ENCODE measurements at places on chromosomes 6 and 20.

DNA sequence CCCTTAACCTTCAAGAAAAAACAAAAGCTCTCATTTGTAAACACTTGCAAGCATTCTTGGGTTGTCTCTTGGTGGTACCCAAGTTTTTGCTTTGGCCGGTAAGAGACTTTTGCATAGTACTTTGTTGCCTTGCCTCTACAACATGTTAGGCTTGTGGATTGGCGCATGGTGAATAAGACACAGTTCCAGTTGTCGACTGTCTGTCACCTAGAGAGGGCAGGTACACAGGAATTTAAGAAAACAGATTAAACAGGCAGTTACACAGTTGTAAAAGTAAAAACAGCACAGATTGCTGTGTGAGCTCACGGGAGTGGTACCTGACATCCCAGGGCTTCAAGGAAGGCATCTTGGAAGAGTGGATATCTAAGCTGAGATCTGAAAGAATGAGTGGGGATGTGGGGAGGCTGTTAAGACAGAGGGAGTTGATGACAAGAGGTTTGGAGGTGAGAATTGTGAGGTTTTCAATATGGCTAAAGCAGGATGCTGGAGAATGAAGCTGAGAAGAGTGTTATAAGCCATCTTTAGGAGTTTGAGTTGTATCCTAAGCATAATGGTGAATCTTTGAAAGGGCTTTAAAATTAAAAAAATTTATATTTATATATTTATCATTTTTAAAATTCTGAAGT is 19.2 kb downstream of the UTRN start:
- no peak for DNase-seq

GRCh38 chr6:12800120-12800519 is 83.6 kb downstream of the PHACTR1 start:
- no peak for DNase-seq

DNA sequence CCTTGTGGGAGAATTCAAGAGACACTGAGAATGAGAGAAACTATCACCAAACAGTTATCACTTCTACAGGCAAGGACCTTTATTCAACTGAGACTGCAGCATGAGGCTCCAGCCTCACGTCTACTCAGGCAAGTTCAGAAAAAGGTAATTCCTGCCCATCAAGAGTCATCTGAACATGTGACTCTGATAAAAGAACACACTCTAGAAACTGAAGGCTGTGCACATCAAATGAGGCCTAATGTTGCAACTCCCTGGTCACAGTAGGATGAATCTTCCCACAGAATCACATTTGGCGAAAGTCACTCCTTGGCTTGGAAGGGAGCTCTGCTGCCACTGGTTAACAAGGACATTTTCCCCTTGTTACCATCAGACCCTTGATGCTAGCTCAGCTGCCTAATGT is 71.2 kb upstream of the EMILIN3 start:
- no peak for DNase-seq

- no peak for DNase-seq
These were observed 27.0 kb upstream of the CCN6 start for GRCh38 chr6:112026933-112027332.

- no peak for DNase-seq
These were observed 33.0 kb downstream of the FRMD1 start for GRCh38 chr6:168045706-168046620.

- no peak for DNase-seq
These were observed 374.3 kb downstream of the LMBRD1 start for GRCh38 chr6:69422475-69422874.

DNA sequence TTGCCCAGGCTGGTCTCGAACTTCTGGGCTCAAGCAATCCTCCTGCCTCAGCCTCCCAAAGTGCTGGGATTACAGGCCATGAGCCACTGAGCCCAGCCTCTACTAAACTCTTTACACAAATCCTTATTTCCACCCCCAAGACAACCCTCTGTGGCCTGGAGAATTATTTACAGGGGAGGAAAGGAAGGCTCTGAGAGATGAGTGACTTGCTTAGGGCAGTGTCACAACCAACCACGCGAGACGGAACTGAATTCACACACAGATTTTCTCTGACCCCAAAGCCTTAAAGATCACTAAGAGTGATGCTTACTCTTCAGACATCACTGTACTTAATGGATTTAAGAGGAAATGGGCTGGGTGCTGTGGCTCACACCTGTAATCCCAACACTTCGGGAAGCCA is 86.2 kb downstream of the RIPOR3 start:
- DNase-seq, result no peak

- no peak for DNase-seq
These were observed 37.8 kb downstream of the HCRTR2 start for GRCh38 chr6:55212156-55212555.

- DNase-seq, result no peak
These were observed 133.9 kb downstream of the AGPAT4 start for GRCh38 chr6:161139766-161140553.

GRCh38 chr20:48056218-48056617 is 270.9 kb upstream of the SULF2 start:
- no peak for DNase-seq

GRCh38 chr20:24658920-24659660 is 189.7 kb downstream of the SYNDIG1 start:
- no peak for DNase-seq

GRCh38 chr6:116393430-116393829 is 22.7 kb downstream of the DSE start:
- no peak for DNase-seq

DNA sequence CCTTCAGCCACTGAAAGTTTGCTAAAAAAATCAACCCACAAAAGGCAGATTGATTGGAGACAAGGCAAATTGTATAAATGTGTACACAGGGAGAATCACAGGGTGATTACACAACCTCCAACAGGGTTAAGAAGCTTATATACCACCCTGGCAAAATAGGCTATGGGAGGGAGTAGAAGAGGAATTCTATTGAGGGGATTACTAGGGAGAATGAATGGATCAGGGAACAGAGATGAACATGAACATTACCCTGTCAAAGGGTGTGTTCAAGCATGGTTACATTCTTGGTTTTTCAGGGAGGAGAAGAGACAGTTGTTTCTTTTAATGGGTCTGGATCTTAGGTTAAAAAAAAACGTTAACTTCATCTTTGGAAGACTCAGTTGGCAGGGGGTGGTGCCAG is 5.1 kb upstream of the MRS2 start:
- DNase-seq, result no peak

DNA sequence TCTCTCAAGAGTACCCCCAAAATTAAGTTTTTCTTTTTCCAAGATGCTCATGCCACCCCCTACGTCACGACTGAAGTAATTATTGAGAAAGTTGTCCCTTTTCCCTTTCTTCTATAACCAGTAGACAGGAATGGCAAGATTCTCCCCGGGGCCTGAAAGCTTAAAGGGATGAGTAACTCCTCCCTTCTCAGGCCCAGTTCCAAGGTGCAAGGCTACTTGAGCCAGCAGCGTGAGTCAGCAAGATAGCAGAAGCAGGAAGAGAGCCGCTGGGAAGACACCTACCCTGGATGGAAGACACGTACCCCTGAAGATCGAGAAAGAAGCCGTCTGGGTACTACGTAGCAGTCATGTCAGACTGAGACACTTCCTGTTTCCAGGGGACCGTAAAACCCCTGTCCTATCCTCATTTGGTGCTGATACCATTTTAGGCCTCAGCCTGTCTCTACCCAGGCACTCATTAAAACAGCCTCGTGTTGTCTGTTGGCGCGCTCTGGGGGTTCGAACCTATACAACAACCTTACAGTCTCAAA is 241.0 kb downstream of the ADGRG6 start:
- no peak for DNase-seq

DNA sequence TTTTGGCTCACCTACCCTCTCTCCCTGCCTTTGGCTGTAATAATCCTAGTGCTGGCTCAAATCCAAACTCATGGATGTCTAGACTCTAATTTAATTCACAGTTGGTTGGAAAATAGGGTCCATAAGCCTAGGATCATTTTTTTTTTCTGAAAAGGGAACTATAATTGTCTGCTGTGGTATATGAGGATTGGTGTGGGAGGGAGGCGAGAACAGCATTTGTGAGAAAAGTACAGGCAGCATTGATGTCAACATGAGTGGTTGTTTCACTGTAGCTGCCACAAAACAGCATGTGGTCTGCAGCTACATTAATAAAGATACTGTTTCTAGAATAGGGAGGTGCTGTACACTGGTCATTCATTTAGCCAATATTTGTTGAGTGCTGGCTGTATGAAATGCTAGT is 18.6 kb upstream of the POLR1H start:
- no peak for DNase-seq

DNA sequence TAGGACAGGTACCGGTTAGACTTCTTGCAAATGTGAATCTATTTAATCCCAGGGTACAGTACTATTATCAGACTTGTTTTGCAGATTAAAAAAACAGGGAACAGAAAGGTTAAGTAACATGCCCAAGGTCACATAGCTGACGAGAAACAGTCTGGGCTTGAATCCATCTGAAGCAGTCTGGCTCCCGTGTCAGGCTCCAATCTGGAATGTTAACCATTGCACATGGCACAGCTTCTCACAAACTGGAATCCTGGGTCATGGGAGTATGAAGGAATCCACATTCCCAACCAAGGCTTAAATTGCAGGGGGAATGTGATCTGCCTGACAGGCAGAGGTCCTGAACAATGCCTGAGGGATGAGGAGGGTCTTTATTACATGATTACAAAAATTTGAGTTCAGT is 187.5 kb upstream of the SPTLC3 start:
- no peak for DNase-seq

DNA sequence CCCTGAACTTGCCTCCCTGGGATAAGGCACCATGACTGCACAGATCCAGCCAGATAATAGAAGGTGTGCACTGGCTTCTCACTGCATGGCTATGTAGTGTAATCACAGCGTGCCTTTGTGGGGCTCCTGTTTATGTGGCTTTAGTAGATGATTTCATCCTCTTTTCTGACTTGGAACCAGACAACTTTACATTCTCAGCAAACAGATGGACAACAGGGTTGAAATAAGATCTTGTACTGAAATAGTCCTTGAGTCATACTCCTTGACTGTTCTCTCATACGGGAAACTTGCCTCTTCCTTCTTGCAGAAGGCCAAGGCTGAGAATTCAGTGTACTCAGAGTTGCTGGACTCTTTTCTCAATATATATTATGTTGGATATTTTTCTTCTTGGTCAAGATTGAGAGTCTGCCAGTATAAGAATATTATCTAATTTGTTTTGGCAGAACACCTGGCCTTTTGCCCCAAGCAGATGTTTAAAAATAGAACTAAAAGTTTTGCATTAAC is 25.0 kb upstream of the RNF144B start:
- no peak for DNase-seq

DNA sequence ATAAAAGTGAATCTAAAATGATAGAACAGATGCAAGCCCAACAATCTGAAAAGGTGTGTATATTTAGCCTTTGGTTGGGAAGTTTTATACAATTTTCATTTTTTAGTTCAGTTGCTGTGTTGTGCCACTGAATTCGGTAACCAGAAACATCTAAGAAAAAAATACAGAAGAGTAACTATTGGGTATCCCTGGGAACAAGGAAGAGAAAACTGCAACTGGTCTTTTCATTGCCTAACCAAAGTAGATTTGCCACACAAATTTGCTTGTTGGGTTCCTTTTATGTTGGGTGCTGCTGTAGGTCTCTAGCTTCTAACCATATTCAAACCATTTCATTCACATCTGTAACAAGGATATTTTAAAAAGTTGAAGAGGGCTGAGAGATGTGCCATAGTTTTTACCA is 2.8 kb upstream of the TMEM30A start:
- DNase-seq, result no peak

DNA sequence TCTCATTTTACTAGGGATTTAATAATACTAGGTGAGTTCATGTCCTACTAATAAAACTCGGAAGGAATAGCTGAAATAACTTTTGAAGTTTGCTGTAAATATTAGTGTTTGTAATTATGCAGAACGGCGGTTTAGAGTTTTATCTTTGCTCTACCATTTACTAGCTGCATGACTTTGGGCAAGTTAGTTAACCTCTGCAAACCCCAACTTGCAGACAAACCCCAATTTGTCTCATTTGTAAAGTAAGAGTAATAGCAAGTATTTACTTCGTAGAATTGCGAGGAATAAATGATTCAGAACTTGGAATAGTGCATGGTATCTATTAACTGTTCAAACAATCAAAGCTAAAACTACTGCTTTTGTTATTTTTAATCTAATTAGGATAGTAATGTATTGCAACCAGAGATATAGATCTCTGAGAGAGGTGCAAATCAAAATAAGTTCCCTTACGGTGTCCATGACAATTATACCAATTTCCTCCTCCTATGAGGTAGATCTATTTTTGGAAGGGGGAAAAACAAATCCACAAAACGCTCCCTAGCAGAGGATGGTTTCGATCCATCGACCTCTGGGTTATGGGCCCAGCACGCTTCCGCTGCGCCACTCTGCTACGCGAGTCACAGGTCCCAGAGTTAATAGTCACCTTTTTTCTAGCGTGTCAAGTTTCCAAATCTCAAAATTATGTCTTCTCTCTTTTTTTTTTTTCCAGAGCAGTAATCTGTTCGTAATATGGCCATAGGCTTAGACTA is 35.1 kb upstream of the BTN3A2 start:
- DNase-seq, result peak; percentile 47

DNA sequence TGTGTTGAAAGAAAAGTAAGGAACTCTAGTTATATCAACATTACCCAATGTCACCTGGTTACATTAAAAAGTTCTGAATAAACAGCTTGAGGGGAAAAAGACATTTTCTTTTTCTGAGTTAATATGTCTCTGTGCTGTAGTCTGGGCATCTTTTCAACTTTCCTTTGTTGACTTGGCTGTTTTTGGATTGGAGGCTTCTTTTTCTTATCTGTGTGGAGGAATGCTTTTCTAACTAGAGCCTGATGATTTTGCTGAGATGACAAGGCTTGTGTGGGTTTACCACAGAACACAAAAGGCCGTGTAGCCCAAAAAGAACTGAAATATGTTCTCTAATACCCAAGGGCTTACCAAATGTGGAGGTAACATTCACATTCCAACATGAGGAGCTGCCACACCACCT is 161.8 kb downstream of the KCNQ5 start:
- no peak for DNase-seq

DNA sequence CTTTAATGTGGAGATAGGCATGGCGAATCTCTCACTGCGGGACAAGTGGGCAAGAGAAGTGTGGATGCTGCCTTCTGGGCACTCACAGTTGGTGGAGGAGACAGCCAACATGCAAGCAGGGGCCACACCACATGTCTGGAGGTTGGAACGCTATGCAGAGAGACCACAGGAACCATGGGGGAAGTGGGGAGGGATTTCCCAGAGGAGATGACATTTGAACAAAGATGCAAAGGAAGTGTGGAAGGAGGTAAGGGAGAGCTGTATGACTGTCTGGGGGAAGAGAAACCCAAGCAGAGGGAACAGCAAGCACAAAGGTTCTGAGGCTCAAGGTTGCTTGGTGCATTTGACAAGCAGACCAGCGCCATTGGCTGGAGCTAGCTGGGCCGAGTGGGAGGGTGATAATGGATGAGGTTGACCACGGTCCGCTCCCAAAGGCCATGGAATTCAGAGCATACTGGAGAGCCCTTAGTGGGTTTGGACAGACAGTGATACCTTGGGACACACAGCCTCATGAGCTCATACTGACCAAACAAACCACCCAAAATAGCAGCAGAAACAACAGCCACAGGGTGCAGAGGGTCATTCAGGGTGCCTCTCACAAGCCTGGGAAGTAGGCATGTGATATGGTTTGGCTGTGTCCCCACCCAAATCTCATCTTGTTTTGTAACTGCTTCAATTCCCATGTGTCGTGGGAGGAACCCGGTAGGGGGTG is 7.6 kb upstream of the FAM110A start:
- DNase-seq, result no peak

- DNase-seq, result no peak
These were observed 216.3 kb upstream of the ECI2 start for GRCh38 chr6:4351520-4352321.

GRCh38 chr6:144123421-144123820 is 26.9 kb upstream of the STX11 start:
- DNase-seq, result no peak

- no peak for DNase-seq
These were observed 26.4 kb downstream of the EPB41L2 start for GRCh38 chr6:131036601-131037000.
